GM12878 (cell line): ENCODE measurements at places on chromosomes 16 and 17. TPM values are rescaled to one million over a fixed set of nuclear protein-coding genes. Genes with fewer than 3 reads are reported as not detected.

Gene RNF222
- polyA plus RNA-seq = not detected in 2 replicates

Gene KRT25
- 0.12 TPM in 1 of 2 replicates, not detected in the other for polyA plus RNA-seq

Gene GFER
- 53.3 and 57.7 TPM in 2 replicates for polyA plus RNA-seq

Gene PLA2G15
- polyA plus RNA-seq = 9.4 and 9.9 TPM in 2 replicates

DNA sequence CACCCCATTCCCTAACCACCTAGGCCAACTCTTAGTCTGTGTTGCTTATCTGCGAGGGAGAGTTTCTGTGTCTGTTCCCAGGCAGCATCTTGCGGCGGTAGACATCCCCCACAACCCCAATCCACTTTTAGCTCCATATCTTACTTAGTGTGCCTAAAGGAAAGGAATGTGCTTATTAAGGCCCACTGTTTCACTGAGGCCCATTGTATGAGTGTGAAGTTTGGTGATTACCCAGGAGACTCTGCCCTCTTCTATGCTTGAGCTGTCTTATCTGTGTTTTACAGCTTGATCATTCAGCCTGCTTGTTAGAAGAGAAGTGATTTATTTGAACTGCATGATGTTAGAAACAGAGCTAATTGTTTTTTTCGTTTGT lies 10.3 kb upstream of the MLYCD start:
- H3K36me3 ChIP-seq = no peaks in the 10 kb centered on the region
- no peak overlapping the region for H3K4me3 ChIP-seq
- H3K27ac ChIP-seq = no peak overlapping the region

GRCh38 chr16:57167953-57168352 lies 17.9 kb downstream of the PSME3IP1 start:
- no peak overlapping the region; the same call in 1 of the 2 replicates for H3K27ac ChIP-seq
- H3K4me1 ChIP-seq = peaks cover 19% of the 10 kb centered on the region
- no peak overlapping the region for H3K4me3 ChIP-seq
- no peaks in the 10 kb centered on the region for H3K27me3 ChIP-seq
- H3K36me3 ChIP-seq = peaks cover 3% of the 10 kb centered on the region

DNA sequence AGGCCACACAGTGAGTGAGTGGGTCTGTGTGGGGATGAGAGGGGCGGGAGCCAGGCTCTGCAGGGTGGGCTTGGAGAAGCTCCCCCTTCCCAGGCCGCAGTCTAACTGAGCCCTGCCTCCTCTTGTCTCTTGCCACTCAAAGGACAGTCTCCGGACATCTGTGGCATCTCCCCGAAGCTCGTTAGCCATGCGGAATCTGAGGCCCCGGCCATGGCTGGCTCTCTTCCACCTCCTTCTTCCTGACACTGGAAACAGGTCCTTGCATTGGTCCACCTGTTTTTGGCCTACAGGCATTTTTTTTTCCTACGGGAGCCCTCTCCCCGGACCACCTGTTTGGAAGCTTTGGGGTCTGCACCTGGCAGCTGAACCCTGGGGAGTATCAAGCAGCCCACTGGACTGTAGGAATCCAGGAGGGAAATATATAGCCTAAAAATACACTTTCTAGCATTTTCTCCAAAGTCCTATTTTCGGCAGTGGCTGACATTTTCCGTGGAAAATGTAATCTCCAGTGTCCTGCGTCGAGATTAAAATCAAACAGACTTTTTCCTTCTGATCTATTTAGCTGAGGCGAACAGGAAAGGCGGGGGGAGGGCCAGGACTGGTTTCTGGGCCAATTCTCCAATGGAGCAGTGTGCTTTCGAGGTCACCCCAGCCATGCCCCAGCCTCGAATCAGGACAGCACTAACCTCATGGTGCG lies 9.1 kb downstream of the ATP2A3 start:
- H3K4me3 ChIP-seq = no peak overlapping the region
- peaks cover 4% of the 10 kb centered on the region; the same call in 1 of the 2 replicates for H3K36me3 ChIP-seq
- H3K27me3 ChIP-seq = no peaks in the 10 kb centered on the region
- no peak overlapping the region for H3K27ac ChIP-seq
- H3K4me1 ChIP-seq = peaks cover 3% of the 10 kb centered on the region; the same call in 1 of the 2 replicates
- no peak for DNase-seq

DNA sequence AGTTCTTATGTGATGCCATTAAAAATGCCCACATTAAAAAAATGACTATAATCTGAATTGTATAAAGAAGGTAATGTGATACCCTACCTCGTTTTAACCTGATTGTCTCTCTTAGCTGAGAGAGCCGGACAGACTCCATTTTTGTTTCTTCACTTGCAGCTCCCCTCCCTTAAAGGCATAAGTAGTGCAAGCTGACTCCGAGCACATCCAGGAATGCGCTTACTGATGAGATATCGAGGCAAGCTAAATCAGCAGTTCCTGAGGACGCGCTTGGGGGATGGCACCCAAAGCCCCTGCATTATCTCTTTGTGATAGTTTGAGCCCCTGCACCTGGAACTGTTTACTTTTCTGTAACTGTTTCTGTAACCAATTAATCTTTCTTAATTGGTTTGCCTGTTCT lies 6.3 kb downstream of the KRT24 start:
- DNase-seq = no peak
- no peaks in the 10 kb centered on the region for H3K4me1 ChIP-seq
- H3K4me3 ChIP-seq = no peak overlapping the region
- no peak overlapping the region for H3K27ac ChIP-seq
- H3K36me3 ChIP-seq = no peaks in the 10 kb centered on the region
- H3K27me3 ChIP-seq = no peaks in the 10 kb centered on the region

GRCh38 chr16:57270221-57271062 lies 14.0 kb downstream of the PLLP start:
- H3K27me3 ChIP-seq = no peaks in the 10 kb centered on the region
- DNase-seq = no peak
- no peaks in the 10 kb centered on the region for H3K4me1 ChIP-seq
- no peak overlapping the region for H3K4me3 ChIP-seq

- no peaks in the 10 kb centered on the region for H3K27me3 ChIP-seq
- DNase-seq = no peak
- H3K27ac ChIP-seq = no peak overlapping the region
- peaks cover 36% of the 10 kb centered on the region for H3K36me3 ChIP-seq
- H3K4me3 ChIP-seq = no peak overlapping the region
These were observed 43.4 kb downstream of the CYB5D2 start for GRCh38 chr17:4186357-4186881.

GRCh38 chr17:50626037-50626574 lies 8.6 kb upstream of the ABCC3 start:
- no peaks in the 10 kb centered on the region for H3K36me3 ChIP-seq
- H3K4me3 ChIP-seq = no peak overlapping the region
- no peak overlapping the region for H3K27ac ChIP-seq
- no peaks in the 10 kb centered on the region for H3K4me1 ChIP-seq
- H3K27me3 ChIP-seq = no peaks in the 10 kb centered on the region

GRCh38 chr16:25094596-25094995 lies 16.9 kb upstream of the LCMT1 start:
- no peak overlapping the region for H3K4me3 ChIP-seq
- no peak overlapping the region for H3K27ac ChIP-seq
- peaks cover 23% of the 10 kb centered on the region for H3K4me1 ChIP-seq
- H3K27me3 ChIP-seq = no peaks in the 10 kb centered on the region

GRCh38 chr17:27322026-27322425 lies 28.1 kb downstream of the WSB1 start:
- peaks cover 2% of the 10 kb centered on the region; the same call in 1 of the 2 replicates for H3K36me3 ChIP-seq
- no peak overlapping the region for H3K4me3 ChIP-seq
- H3K4me1 ChIP-seq = no peaks in the 10 kb centered on the region
- no peak overlapping the region for H3K27ac ChIP-seq
- no peak for DNase-seq
- no peaks in the 10 kb centered on the region for H3K27me3 ChIP-seq

DNA sequence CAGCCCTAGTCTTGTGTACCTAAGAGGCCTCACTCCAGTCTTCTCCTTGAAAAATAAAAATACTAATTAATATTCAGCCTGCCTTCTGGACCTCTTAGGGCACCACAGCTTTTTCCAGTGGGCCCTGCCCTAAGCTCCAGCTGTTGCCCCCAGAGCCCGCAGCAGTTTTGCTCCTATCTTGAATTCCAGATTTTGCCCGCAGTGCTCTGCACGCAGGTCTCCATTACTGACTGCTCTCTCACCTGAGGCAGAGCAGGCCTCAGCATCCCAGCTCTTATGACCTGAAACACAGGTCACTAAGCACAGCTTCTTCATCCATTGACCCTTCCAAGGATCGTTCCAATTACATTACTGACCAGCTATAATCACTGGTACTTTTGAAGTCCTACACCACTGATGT lies 28.4 kb upstream of the NAGLU start:
- H3K27me3 ChIP-seq = no peaks in the 10 kb centered on the region
- DNase-seq = no peak
- H3K4me3 ChIP-seq = no peak overlapping the region
- H3K36me3 ChIP-seq = peaks cover 27% of the 10 kb centered on the region
- peaks cover 6% of the 10 kb centered on the region for H3K4me1 ChIP-seq
- no peak overlapping the region for H3K27ac ChIP-seq
